ENCODE measurements at places on chromosomes 16 and 17.

DNA sequence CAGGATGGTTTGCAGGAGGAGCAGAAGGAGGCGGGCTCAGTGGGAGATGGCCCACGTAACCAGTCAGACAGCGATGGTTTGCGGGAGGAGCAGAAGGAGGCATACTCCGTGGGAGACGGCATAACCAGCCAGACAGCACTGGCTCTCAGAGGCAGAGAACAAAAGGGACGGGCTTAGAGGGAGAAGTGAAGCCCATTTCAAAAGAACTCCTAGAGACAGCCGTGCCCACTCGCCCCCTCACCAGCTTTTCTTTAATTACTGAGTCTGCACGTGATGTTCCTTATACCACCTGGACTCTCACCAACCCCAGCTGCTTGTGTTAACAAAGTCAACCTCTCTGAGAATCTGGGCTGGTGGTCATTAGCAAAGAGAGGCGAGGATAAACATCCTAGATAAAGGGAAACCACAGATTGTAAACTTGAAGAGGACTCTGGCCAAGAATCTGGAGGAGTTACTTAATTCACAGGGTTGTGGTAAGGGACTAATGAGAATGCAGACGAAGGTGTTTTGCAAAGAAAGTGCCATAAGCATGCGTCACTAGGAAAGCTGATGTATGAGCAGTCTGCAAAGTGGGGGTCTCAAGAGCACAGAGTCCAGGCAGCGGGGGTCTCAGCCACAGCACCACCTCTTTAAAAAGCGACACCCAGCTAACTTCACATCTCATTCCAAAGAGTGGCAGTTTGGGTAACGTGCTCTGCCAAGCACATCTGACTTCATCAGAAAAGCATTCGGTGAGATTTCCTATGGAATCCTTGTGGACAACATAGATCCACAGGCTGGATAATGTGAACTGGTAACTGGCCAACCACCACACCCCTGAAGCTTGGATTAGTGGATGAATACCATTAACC lies 51.7 kb downstream of the NXN start:
- no peak for DNase-seq

- no peak for DNase-seq
Observed at GRCh38 chr17:67027031-67027628, 17.2 kb upstream of the CACNG1 start.

DNA sequence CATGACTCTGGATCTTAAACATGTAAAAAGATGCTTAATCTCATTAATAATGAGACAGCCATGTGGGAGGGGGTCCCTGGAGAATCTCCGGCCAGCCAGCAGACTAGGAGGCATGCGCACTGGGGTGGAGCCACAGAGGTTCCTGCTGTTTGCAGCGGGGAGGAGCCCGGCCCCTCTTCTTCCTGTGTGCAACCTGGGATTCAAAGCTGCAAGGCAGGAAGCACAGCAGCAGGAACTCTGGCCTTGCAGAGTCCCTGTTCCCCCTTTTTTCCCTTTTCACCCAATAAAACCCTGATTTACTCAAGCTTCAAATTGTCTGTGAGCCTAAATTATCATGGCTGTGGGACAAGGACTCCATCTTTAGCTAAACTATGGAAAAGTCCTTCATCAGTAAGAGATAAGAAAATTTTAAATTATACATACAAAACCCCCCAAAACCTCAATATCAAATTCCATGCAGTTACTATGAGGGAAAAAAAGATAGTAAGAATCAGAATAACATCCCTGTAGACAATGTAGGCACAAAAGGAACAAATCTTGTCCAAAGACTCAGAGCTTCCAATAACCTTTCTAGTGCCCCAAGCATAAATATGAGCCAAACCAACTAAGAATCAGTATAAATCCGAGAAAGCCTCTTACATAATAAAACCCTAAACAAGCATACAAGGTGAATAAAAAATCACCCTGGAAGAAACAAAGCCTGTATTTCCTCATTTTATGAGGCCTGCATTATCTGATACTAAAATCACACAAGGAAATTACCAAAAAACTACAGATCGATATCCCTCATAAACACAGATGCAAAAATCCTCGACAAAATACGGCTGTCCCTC lies 12.1 kb downstream of the CFDP1 start:
- no peak for DNase-seq

GRCh38 chr16:11611871-11612664 lies 25.3 kb upstream of the LITAF start:
- DNase-seq, result no peak

GRCh38 chr17:43644081-43644480 lies 17.6 kb downstream of the MEOX1 start:
- DNase-seq, result no peak

- no peak for DNase-seq
Observed at GRCh38 chr17:40295488-40296436, 8.1 kb downstream of the CDC6 start.

DNA sequence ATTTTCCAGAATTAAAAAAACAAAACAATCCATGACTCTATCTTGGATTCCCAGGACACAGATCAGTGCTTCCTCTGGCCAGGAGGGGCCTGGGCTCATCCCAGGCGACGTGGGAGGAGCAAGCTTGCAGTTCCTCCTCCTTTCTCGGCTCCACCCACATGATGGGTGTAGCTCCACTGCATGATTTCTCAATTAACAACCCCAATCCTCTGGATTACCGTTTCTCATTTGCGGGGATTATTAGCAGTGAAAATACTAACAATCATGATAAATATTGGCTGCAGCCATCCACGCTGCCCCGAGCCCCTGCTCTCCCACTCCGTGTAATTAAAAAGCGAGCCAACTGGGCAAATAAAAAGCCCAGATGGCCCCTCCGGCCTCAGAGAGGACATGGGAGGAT lies 46.4 kb upstream of the SDK2 start:
- no peak for DNase-seq

GRCh38 chr17:48439110-48439850 lies 9.3 kb upstream of the SKAP1 start:
- DNase-seq, result no peak

DNA sequence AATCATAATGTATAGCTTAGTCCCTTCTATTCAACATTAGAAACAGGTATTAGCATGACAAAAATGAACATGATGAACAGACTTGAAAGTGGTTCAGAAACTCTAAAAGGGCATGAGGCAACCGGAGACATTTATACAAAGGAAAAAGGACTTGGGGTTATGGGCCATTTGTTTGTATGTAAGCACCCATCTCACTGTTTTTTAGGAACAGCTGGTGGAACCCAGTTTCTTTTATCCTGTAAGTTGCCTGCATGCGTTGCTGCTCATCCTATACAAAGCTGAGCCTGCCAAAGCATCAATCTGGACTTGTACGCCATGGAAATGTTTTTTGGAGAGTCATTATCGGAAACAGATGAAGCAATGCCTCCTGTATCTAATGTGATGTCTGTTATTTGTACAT lies 72.3 kb upstream of the NACA2 start:
- DNase-seq, result no peak

- no peak for DNase-seq
Observed at GRCh38 chr16:70157477-70158260, 15.9 kb upstream of the CLEC18C start.

DNA sequence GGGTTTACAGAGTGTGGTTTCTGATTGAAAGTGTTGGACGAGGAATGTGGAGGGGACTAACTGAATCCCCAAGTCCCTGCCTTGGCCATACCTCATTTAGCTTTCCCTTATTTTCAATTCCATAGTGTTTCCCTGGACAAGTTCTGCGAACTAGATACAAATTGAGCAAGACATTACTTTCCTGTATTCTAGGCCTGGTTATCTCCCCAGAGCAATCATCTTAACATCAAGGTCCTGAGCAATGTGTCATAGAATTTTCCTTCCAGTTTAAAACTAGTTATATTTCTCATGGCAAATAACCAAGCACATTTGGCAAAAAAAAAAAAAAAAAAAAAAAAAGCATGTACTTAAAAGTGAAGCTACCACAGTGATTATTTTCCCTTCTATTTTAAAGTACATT lies 330.1 kb downstream of the CDH11 start:
- DNase-seq, result no peak

DNA sequence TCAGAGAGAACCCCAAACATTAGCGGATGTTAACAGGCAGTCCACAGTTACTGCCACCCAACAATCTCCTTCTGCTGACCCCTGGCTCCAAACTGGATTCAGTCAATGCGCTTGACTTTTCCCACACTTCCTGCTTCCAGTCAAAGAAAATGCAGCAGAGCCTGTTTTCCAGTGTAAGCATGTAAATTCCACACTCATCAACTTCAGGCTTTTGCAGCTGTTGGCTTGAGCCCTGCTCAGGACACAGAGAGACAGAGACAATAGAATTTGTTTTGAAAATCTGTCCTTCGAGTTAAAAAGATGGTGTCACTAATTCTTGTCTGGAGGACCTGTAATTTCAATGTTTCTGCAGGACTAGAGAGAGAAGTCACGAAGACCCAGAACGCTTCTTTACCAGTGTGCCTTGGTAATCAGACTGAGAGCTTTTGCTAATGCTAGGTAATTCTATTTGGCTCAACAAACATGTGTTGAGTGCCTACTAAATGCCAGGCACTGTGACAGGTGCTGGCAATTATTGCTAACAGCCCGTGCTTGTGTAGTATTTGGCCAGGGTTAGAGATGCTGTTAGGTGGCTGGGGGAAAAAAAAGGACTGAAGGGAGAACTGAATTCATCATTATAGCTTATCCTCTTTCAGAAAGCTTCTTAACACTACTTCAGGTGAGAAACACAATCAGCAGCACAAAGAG lies 32.5 kb downstream of the HOXB1 start:
- DNase-seq, result no peak

GRCh38 chr17:1592751-1593629 lies 30.4 kb upstream of the PITPNA start:
- no peak for DNase-seq

- no peak for DNase-seq
Observed at GRCh38 chr16:85265810-85266209, 153.5 kb upstream of the CIBAR2 start.

GRCh38 chr17:54985476-54985875 lies 16.9 kb downstream of the STXBP4 start:
- no peak for DNase-seq

DNA sequence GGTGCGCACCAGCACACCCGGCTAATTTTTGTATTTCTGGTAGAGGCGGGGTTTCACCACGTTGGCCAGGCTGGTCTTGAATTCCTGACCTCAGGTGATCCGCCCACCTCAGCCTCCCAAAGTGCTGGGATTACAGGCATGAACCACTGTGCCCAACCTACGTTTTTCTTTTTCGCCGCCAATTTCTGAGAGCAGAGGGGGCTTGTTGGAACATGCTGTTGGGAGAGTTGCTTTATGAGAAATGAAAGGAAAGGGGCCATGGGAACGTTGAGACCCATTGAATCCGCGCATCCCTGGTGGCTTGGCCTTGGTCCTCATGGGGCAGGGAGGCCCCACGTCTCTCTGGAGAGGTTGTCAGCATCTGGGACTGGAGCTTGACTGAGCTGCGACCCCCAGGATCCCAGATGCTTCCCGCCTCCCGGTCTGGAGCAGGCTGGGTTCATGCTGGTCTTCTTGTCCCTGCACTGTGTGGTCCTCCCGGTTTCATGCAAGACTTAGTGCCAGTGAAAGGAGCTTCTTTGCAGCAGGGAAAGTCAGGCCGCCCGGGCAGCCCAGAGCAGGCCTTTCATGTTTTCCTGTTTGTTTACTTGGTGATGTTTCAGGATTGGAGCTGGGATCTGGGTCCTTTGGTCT lies 22.8 kb downstream of the CRISPLD2 start:
- no peak for DNase-seq

- no peak for DNase-seq
Observed at GRCh38 chr17:43661699-43662412, at the start of gene MEOX1. TSS of gene MEOX1 (minus strand) at chr17:43661922. CDS start at chr17:43661534, 388 bp downstream.

- DNase-seq, result no peak
Observed at GRCh38 chr17:9002227-9002605, 19.1 kb upstream of the NTN1 start.

DNA sequence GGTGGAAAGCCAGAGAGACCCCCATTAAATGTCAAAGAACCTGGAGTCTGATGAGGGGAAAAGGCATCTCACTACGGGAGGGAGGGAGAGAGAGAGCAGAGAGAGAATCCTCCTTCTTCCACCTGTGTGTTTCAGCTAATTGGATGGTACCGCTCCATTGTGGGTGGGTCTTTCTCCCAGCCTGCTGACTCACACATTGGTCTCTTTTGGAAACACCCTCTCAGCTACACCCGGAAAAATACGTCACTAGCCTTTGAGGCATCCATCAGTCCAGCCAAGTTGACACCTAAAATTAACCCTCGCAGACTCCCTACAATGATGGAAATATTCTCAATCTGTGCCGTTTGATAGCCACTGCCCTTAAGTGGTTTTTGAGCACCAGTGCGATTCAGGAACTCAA lies 100.4 kb downstream of the ELAC2 start:
- DNase-seq, result no peak

- no peak for DNase-seq
Observed at GRCh38 chr17:83007504-83008185, 71.8 kb upstream of the METRNL start.

GRCh38 chr16:79185711-79186110 lies 414.8 kb downstream of the MAF start:
- DNase-seq, result no peak

DNA sequence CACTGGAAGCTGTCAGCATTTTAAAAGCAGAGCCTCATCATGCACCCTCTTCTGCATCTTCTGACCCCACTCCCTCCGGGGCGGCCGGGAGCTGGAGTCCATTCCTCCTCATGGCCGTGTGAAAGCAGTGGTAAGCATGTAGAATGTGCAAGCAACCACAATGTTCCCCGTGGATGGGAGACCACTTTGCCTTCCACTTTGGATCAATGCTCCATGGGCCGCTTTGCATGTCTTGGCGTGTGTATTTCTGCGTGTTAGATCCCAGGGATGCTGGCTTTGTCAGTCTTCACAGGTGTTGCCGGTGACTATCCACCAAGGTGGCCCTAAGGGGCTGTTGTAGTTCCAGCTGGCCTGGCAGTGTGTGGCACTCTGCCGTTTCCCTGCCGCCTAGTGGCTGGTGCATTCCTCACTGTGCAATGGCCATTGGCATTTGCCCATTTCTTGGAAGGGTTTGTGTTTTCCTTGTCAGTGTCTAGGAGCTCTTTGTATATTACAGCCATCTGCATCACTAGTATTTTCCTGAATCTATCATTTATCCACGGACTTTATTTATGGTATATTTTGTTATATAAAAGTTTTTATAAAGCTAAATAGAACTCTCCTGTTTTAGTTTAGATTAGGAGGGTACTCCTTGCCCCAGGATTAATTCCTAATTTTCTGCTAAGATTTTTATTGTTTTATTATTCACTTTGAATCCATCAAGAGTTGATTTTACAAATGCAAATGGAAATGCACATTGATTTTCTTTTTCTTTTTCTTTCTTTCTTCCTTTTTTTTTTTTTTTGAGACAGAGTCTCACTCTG lies 5.8 kb upstream of the ALDH3A1 start:
- no peak for DNase-seq

- peak; percentile 29 for DNase-seq
Observed at GRCh38 chr16:53131363-53132071, 76.7 kb downstream of the CHD9 start.

GRCh38 chr16:70430667-70431536 lies 8.0 kb downstream of the ST3GAL2 start:
- DNase-seq, result peak; percentile 57

- no peak for DNase-seq
Observed at GRCh38 chr16:1712791-1713261, 6.8 kb downstream of the MAPK8IP3 start.

- no peak for DNase-seq
Observed at GRCh38 chr17:78748048-78748729, 33.9 kb downstream of the CYTH1 start.

- no peak for DNase-seq
Observed at GRCh38 chr16:29231244-29231643, 175.3 kb downstream of the NPIPB11 start.

All from stimulated activated CD8-positive, alpha-beta memory T cell treated with anti-CD3 and anti-CD28 coated beads, Interleukin-4, amount 100 ng/mL, for 4 hours (primary cell).